ENCODE measurements at places on chromosomes 4 and X. TPM values are rescaled to one million over a fixed set of nuclear protein-coding genes. Genes with fewer than 3 reads are reported as not detected.

- no peak overlapping the region for H3K4me3 ChIP-seq
- no peaks in the 10 kb centered on the region for H3K4me1 ChIP-seq
- H3K27me3 ChIP-seq: peaks cover 6% of the 10 kb centered on the region
- H3K27ac ChIP-seq: no peak overlapping the region
- no peaks in the 10 kb centered on the region for H3K36me3 ChIP-seq
Observed at GRCh38 chr4:7255996-7256395, 63.7 kb downstream of the SORCS2 start.

DNA sequence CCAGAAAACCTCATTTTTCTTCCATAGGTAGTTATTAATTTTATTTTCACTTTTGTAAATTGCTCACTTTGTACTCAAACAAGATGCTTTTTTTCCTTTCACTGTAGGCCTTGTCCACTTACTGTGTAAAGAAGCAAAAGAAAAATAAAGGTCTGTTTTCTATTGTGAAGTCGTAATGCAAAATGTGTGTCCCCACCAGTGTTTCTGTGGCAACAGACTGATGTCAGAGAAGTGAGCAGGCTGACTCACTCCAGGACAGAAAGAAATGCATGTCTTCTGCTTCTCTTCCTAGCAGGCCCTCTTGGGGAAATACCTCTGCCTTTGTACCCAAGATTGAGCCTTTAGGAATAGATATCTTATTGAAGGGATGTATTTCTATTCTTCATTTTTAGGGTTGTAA, 30.3 kb downstream of the INPP4B start:
- H3K27ac ChIP-seq: no peak overlapping the region
- no peak overlapping the region for H3K4me3 ChIP-seq
- no peak for DNase-seq
- H3K4me1 ChIP-seq: peaks cover 8% of the 10 kb centered on the region
- H3K27me3 ChIP-seq: no peaks in the 10 kb centered on the region
- no peaks in the 10 kb centered on the region for H3K36me3 ChIP-seq

GRCh38 chr4:16437836-16438235, 211.6 kb upstream of the TAPT1 start:
- peaks cover 12% of the 10 kb centered on the region for H3K27me3 ChIP-seq
- no peaks in the 10 kb centered on the region for H3K36me3 ChIP-seq
- H3K27ac ChIP-seq: no peak overlapping the region

DNA sequence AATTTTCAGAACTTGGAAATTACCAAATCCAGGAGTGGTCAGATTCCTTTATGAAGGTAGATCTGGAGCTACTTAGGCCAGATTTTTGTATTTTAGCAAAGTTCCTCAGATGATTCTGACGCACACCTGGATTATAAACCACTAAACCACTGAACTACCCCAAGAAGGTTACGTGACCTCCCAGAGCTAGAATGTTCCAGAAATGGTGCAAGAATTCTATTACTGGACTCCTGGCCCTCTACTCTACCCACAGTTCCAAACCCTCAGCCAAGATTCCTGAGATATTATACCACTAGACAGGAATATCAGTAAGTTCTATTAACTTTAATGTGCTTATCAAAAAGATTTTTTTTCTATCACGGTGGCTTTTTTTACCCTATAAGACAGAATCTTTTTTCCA, 67.1 kb downstream of the ABCG2 start:
- no peaks in the 10 kb centered on the region for H3K36me3 ChIP-seq
- no peak overlapping the region for H3K27ac ChIP-seq
- DNase-seq: no peak
- H3K27me3 ChIP-seq: no peaks in the 10 kb centered on the region
- no peak overlapping the region for H3K4me3 ChIP-seq

DNA sequence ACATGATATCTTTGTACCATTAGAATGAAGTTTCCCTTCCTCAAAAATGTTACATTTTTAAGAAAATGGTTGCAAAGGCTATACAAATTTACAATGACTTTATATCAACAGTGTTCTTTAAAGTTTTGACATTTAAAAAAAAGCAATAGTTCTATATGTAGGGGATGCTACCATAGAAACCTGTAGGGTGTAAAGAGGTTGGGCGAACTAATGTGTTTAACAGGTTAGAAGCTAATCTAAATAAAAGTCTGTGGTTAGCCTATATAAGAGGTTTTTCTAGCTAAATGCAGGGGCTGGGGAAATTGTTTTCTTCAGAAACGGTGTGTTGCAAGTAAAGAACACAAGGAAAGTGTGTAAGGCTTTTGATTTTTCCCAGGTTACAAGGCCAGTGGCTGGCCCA, 73.3 kb downstream of the GBA3 start:
- H3K27ac ChIP-seq: no peak overlapping the region
- H3K4me3 ChIP-seq: no peak overlapping the region
- H3K36me3 ChIP-seq: no peaks in the 10 kb centered on the region
- DNase-seq: no peak

The PPP1R2C gene
- not detected for total RNA-seq
